ENCODE measurements at places on chromosomes 13 and 19.

GRCh38 chr13:67769987-67770341 is 539.8 kb upstream of the PCDH9 start:
- no peak for DNase-seq

DNA sequence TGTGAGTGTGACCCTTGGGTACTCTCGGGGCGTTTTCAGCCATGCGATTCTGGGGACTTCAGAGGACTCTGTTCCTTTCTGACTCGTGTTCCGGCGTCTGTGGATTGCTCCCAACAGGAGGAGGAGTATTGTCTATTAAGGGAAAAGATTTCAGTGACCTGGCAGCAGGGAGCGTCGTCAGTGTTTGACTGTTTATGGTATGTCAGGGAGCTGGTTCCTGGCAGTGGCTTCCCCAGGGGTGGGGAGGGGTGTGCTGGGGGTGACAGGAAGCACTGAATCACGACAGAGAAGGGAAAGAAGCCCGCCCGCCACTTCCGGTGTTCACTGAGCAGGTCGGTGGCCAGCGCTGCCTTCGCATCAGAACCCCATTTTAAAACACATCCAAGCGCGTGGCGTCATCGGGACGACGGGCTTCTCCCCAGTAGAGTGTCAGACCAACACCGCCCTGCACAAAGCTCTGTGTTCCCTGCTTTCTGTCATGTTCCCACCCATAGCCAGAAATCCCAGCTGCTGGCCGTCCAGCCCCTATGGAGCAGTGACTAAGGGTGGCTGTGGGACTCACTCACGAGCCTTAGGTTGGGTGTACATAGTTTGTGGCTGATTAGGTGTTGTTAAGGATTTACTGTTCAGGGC is 33.8 kb downstream of the COL4A2 start:
- peak; percentile 10 for DNase-seq

GRCh38 chr13:112825071-112825470 is 135.2 kb downstream of the ATP11A start:
- no peak for DNase-seq

- DNase-seq: peak; percentile 36
These were observed 2.5 kb downstream of the PRR36 start for GRCh38 chr19:7871437-7872305.

DNA sequence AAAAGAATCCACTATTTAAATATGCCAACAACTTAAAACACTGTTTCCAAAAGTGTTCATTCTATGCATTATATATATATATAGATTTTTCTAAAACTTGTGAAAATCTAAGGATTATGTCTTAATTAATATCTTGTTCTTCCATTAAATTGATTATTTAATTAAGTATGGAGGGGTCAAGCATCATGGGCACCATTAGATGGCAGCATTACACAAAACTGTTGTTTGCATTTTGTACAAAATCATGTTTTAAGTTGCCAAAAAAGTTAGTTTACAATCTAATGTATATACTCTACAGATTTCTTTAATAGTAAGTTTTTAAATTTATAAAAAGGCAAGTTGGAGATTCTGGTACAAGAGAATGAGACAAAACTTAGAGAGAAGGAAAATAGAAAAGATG is 213.2 kb upstream of the EDNRB start:
- DNase-seq: no peak

- no peak for DNase-seq
These were observed 3.3 kb downstream of the OR10H1 start for GRCh38 chr19:15812060-15812722.

- DNase-seq: no peak
These were observed 1576.5 kb downstream of the PCDH9 start for GRCh38 chr13:65653613-65654012.

- no peak for DNase-seq
These were observed 11.3 kb upstream of the PNMA8A start for GRCh38 chr19:46482631-46483030.

DNA sequence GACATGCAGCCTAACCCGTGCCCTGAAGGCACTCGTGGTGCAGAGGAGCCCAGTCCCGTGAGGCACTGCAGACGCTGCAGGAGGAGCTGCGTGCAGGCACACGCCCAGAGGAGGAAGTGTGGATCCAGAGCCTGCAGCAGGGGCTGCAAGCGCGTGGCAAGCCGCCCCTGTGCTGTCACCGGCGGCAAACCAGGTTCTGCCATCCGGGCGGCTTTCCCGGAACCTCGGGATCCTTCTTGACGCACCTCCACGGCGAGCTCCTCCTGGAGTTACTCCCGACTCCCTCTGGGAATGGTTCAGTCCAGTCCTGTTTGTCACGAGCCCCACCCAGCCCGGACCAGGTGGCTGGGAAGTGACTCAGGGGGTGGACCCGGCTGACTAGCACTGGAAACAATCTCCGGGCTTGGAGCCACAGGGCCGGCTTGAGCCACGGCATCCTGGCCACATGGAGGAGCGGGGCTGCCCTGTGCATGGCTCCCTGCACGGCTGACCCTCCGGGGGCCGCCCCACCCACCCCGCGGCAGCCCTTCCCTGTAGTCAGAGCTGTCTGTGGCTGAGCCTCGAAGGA is 10.2 kb downstream of the DPP9 start:
- no peak for DNase-seq

GRCh38 chr19:10260141-10260584 is 8.1 kb downstream of the MRPL4 start:
- peak; percentile 25 for DNase-seq

DNA sequence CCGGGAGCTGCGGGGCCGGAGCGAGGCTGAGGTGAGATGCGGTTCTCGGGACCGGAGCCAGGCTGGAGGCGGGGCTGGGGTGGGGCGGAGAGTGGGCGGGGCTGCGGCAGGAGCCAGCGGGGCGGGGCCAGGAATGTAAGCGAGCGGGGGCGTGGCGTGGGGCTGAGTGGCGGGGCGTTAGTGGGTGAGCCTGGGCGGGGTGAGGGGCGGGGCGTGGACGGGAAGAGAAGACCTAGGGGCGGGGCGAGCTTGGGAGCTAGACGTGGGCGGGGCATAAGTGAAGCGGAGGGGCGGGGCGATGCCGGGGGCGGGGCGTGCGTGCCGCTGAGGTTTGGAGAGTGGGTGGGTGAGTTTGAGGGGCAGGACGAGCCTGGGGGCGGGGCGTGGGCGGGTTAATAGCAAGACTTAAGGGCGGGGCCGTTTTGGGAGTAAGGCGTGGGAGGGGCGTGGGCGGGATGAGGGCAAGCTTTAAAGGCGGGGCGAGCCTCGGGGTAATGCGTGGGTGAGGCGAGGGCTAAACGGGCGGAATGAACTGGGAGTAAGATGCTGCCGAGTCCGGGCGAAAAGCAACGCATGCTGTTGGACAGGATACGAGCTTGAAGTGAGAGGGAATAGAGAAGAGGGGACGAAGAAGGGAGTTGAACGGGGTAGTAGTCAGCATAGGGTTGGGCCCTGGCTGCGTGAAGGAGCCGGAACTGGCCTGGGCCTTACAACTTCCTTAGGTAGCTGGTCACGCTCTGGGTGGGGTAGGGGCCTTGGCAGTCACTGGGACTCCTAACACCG is 572 bp downstream of the SNAPC2 start:
- peak; percentile 99 for DNase-seq

DNA sequence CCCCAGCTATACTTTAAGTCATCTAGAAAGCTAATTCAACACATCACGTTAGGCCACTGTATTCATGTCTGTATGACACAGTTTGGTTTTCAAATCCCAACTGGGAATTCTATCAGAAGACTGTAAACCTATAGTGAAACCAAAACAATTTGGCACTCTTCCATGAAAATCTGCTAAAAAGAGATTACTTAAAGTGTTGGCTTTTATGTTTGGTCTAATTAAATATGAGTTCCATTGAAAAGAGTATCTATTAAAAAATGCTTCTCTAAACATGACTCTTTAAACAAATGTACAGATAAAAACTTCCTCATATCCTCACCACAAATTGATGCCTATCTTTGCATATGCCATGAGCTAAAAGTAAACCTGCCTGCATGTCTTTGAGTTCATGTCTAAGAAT is 25.4 kb downstream of the PCDH9 start:
- no peak for DNase-seq

DNA sequence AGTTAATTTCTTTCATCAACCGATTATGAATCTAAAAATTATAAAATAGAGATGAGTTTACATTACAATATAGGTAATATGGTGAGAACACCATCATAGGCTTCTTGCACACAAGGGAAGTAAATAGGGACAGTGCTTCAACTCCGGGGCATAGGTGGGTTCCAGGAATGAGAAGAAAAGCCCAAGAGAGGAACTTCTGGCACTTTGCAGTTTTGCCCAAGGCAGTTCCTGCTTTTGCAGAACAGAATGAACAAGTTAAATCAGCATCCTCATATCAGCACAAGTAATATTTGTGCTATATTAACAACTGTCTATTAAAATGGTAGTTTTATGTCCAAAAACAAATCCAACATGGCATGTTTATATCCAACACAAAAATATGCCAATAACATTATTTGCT is 60.1 kb downstream of the DACH1 start:
- no peak for DNase-seq

- DNase-seq: no peak
These were observed 1.5 kb downstream of the SBNO2 start for GRCh38 chr19:1172353-1173158.

DNA sequence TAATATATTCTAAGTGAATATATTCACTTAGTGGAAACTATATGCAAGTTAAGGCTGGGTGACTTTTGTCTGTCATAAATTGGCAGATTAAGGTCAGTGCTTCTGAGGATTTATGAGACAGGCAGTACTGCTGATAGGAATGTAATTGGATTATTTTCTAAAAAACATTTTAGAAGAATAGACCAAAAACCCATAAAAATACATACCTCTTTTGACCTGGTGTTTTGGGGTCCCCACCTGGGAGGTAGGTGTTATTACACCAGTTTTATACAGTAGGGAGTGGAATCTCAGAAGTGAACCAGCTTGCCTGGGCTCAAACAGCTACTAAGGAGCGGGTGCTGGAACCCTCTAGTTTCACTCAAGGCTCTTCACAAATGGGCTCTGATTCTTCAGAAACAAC is 25.3 kb downstream of the COG3 start:
- no peak for DNase-seq

- no peak for DNase-seq
These were observed 38.3 kb upstream of the HMGB1 start for GRCh38 chr13:30504081-30504480.

- DNase-seq: no peak
These were observed 4.0 kb downstream of the PIK3R2 start for GRCh38 chr19:18156841-18157464.

GRCh38 chr19:806815-807421 is 9.7 kb downstream of the PTBP1 start:
- no peak for DNase-seq

DNA sequence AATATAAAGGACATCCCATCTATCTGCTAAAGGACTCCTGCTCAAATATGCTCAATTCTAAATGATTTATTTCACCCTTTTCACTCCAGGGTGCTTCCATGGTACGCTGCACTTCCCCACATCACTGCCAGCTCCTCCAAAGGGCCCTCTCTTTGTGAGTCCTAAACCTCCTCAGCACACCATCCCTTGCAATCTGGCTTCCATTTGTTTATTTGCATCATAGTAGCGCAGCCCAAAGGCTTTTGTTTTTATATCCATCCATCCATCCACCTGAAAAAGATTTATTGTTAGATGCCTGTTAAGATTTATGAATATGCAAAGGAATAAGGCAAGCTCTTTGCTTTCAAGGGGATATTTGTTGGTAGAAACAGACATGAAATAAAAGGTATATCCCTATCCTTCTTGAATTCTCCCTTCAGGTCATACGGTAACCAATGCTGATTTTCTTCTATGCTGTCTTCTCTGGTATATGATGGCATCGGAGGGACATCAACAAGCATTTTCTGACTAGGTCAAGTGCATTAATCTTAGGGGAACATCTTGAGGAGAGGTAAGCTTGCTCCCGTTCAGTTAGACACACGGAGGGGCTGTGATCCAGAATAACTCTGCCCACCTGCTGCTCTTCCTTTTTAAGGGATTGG is 397.6 kb downstream of the LIG4 start:
- DNase-seq: no peak

- DNase-seq: no peak
These were observed 32.6 kb upstream of the MTIF3 start for GRCh38 chr13:27482983-27483382.

DNA sequence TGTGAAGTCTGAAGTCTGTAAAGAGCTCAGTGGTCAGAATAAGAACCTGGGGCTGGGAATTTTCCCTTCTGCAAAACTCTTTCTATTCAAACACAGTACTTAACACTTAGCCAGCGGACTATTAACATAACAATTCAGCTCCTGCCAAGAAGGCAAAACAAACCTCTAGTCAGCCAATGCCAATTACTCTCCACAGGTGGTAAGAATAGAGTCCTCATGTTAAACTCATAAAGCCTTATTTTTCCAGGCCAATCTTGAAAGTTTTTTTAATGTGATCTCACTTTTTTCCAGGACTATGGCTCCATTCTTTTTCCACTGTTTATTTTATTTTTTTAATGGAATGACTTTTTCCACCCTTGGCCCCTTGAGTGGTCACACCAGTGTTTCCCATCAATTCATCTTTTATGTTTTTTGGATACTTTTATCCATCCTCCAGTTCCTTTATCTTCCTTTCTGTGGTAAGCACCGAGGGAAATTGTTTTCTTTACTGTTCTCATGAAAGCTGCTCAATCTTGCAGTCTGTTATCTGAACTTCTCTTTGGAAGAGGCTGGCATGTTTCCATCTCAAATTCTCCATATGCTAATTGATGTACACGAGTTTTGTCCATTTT is 217.3 kb downstream of the LHFPL6 start:
- DNase-seq: no peak

DNA sequence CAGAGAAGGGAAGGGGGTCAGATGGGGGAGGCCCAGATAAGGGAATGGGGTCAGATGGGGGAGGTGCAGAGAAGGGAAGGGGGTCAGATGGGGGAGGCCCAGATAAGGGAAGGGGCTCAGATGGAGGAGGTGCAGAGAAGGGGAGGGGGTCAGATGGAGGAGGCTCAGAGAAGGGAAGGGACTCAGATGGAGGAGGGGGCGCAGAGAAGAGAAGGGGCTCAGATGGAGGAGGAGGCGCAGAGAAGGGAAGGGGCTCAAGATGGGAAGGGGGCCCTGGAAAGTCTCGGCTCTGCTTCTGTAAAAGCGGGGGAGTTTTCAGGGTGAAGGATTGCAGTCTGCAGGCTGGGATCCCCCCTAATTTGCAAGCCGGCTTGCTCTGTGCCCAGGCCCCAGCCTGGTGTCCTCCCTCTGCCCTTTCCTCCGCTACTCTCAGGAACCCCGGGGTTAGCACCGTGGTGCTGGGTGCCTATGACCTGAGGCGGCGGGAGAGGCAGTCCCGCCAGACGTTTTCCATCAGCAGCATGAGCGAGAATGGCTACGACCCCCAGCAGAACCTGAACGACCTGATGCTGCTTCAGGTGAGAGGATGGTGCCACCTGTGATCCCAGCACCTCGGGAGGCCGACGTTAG is 1.6 kb downstream of the AZU1 start:
- DNase-seq: no peak

GRCh38 chr19:46015687-46016425 is 7.0 kb downstream of the PGLYRP1 start:
- DNase-seq: no peak

Data from stimulated activated CD8-positive, alpha-beta memory T cell treated with anti-CD3 and anti-CD28 coated beads, Interleukin-15, amount 100 ng/mL, for 24 hours (primary cell).